Fibroblast of skin of abdomen (primary cell): ENCODE measurements at places on chromosomes 11 and 22.

GRCh38 chr11:46176421-46176820, 55.2 kb upstream of the PHF21A start:
- no peak for DNase-seq

DNA sequence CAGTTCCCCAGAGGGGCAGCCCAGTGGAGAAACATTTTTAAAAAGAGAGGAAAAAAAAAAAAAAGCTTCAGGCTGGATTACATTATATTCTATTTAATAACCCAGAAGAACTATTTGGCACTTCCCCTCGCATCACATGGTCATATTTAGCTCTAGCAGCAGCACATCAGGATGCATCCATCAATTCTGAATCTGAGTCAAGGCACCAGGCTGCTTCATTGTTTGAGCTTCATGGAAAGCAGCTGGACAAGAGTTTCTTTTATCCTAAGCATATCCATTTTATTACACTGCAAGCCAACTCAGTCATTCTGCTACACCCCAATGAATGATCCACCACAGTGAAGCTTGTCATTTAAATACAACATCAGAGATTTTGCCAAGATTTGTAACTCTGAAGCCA, 10.0 kb downstream of the SPTY2D1 start:
- no peak for DNase-seq

DNA sequence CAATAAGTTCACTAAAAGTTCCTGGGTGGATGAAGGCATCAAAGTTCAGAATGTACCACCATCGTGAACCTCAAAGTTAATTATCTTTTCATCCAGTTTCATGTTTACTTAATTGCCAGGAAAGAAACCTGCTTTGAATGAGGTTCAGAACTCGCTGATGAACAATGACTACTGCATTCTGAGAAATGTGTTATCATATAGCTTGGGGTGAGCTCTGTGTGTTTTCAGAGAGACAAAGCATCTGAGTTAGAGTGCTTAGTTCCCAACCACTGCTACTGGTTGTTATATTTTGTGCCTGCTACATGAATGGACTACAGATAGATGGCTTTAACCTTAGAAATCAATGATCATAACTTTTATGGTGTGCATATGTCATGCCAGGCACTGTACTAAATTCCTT, 1131.0 kb downstream of the DLG2 start:
- no peak for DNase-seq

DNA sequence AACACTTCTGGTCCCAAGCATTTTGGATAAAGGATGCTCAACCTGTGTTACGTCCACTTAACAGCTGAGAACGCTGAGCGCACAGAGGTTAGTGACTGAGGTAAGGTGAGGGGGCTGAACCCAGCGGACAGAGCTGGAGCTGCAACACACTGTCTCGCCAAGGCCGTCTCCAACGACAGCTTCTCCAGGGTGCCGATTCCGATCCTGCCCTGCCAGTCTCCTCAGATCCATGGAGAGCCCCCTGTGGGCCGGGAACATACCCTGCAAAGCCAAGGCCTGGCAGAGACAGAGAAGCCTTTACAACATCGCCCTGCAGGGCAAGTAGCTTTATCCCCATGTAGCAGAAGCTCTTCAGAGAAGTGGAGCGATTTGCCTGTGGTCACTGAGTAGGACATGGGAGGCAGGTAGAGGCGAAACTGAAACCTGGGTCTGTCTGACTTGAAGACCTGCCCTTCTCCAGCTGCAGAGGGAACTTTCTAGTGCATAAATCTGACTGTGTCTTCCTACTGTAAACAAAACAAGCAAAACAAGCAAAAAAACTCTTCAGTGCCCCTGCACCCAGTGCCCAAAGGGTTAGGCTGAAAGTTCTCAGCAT, 72.8 kb downstream of the SCUBE1 start:
- no peak for DNase-seq

DNA sequence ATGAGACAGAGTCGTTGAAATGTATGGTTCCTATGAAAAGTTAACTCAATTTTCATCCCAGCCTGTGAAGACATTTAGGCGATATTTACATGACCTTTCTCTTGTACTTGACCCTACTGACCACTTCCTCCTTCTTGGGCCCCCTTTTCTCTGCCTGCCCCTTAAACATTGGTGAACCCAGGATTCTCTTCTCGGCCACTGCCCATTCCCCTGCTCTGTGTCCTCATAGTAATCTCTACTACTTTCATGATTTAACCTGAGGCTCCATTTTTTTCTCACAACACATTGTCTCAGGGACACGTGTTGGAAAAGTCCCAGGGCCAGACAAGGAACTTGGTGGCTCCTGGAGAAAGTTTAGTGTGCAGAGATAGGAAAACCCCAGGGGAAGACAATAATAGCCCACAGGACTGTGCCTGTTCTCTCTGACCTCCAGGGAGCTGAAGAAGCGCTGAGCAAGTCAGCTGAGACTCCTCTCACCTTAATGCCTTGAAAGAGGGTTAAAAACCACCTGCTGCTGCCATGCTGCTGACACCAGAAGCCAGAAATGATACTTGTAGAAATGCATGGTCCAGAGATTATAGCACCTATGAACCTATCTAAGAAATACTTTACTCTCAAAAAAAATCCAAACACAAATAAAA, 42.5 kb upstream of the SPATA19 start:
- no peak for DNase-seq

DNA sequence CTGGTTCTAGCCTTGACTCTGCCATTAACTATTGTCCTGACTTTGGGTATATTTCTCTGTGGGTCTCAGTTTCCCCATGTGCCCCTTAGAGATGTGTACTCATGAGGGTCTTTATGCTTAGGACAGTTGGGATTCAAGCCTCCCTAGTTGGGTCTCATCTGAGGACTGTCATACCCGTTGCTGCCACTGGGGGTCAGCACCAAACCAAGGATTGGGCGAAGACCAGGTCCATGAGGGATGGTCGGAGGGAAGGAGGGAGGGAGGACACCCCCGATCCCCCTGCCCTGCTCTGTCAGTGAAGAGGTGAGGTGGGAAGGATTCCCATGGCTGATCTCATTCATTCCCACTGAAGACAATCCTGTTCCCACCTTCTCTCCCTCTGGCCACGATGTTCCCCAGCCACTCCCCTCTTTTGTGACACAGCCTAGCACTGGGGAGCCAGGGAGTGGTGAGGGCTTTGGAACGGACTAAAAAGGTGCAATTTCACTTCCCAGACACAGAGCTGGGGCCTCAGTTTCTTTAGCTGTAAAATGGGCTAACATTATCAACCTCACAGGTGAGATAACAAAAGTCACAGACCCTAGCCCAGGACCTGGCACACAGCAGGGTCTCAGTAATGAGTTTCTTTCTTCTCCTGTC, 12.4 kb upstream of the KLHL35 start:
- peak; percentile 48 for DNase-seq

GRCh38 chr11:65426839-65427690, 4.5 kb downstream of the NEAT1 start:
- DNase-seq = peak; percentile 69

GRCh38 chr11:96045622-96046456, 121.9 kb upstream of the MTMR2 start:
- peak; percentile 91 for DNase-seq

- no peak for DNase-seq
Observed at GRCh38 chr22:45731798-45732495, 60.3 kb downstream of the ATXN10 start.

GRCh38 chr11:111663820-111664219, 61.6 kb downstream of the SIK2 start:
- peak; percentile 44 for DNase-seq

DNA sequence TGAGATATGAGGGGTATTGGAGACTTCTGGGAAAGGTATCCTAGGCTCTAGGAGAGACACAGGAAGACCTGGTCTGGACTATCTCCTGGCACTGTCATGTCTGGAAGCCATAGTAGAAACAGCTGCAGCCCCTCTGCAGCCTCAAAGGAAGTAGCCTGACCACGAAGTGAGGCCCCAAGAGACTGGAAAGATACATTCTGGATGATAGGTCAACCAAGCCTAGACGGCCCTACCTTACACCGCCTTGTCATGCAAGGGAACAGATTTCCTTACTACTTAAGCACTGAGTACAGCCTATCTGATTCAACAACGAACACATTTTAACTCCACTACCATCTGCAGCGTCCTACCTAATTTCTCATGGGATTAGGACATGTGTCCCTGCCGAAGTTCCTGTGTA, 31.1 kb downstream of the UQCR10 start:
- no peak for DNase-seq

DNA sequence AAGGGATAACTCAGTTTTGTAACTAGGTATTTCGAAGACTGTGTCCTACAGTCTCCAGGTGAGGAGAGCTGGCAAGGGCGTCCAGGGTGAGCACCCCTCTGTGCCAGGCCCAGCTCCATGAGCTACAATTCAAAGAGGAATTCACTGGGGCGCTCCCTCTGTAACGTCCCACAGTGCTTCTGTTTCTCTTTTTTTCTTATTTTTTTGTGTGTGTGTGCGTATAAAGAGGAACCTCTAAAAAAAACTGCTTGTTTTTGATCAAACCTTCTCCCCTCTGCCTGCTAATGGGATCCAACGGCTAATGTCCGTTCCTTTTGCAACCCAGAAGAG, 17.1 kb downstream of the ASCC2 start:
- no peak for DNase-seq

- DNase-seq = peak; percentile 65
Observed at GRCh38 chr22:43867839-43868635, 5.7 kb upstream of the SULT4A1 start.

DNA sequence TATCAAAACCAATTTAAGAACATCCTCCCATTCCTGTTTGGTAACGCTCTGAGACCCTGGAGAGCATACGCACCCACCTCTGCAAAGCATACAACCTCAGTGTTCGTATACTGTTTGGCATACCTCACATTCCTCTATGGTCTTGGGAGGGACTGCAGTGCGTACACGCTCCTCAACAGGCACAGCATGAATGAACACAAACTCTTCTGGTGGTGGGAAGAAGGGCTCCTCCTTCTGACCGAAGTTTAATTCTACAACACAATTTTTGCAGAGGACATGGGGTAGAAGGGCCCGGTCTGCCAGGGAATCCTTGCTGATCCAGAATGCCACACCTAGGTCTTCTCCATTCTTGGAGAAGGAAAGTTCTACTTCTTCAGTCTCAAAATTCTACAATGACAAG, 5.3 kb downstream of the HNRNPUL2 start:
- peak; percentile 43 for DNase-seq

DNA sequence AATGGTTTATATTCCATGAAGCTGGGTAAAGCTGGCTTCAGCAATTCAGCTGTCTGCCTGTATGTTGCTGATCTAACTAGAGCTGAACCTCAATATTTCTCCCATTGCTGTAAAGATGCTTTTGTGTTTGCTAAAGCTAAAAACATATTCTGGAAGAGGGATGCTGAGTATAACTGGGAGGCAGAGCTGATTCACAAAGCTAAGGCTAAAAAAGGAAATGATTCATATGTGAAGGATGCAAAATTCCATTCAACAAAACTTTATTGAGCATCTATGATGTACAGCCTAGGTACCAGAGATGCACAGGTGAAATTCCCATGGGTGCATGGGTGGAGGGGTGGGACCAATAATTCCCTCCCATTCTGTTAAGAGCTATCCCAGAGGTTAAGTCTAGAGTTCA, 193.9 kb downstream of the KIF18A start:
- DNase-seq = peak; percentile 51
